ENCODE measurements at places on chromosomes 3 and 15.

DNA sequence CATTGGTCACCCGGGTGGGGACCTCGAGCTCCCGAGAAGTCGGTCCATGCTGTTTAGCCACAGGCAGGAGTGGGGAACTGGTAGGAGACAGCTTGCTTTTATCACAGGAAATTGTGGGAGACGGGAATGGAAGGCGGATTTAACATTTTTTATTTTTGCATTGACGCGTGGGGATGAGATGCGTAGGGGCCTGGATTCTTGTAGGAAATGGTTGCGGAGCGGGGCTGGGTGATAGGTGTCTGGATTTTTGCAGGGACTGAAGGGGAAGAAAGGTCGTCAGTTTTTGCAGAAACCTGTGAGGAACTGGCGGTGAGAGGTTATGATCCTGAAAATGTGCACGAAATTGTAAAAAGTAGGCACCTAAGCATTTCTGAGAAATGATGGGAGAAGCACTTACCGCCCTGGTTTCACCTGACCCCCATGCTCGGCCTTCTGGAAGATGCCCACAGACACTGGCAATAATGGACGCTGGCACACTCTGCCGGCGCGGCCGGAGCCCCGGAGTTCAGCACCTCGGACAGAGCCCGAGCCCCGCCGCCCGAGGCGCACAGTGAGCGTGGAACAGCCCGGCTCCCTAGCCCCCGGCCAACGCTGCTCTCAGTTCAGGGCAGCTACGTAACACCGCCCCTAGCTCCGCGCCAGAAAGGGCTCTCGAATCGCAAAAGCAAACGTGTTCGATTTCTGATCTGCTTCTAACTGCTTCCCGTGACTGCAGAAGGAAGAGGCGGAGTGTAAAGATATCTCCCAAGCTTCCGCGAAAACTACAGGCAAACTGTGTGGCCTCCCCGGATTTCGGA, 928 bp downstream of the ANKRD34C start:
- DNase-seq, result no peak

- DNase-seq, result no peak
Observed at GRCh38 chr3:31421314-31422048, 111.2 kb upstream of the STT3B start.

GRCh38 chr3:119636249-119636648, 24.1 kb downstream of the POPDC2 start:
- no peak for DNase-seq

DNA sequence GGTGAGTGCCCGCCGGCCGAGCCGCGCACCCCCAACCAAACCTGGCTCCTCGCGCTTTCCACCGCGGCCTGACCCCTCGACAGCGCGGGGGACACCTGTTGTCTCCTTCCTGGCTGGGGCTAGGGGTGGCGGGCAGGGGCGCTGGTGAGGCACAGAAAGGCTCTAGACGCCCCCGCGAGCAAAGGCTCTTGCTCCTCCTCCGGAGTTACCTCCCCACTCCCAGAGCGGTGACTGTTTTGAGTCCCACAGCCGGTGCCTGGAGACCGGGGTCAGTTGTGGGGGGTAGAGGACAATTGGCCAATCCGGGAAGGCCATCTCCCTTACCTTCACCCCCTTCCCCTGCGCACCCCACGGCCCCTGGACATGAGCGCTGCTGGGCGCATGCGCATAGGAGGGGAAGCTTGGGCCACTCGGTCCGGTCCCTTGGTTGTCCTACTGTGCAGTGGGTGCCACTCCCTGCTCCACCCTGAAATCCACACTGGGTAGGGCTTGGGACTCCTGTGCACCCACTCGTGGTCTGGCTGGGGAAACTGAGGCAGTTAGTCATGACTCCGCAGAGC, 554 bp downstream of the CHST13 start:
- DNase-seq, result no peak

DNA sequence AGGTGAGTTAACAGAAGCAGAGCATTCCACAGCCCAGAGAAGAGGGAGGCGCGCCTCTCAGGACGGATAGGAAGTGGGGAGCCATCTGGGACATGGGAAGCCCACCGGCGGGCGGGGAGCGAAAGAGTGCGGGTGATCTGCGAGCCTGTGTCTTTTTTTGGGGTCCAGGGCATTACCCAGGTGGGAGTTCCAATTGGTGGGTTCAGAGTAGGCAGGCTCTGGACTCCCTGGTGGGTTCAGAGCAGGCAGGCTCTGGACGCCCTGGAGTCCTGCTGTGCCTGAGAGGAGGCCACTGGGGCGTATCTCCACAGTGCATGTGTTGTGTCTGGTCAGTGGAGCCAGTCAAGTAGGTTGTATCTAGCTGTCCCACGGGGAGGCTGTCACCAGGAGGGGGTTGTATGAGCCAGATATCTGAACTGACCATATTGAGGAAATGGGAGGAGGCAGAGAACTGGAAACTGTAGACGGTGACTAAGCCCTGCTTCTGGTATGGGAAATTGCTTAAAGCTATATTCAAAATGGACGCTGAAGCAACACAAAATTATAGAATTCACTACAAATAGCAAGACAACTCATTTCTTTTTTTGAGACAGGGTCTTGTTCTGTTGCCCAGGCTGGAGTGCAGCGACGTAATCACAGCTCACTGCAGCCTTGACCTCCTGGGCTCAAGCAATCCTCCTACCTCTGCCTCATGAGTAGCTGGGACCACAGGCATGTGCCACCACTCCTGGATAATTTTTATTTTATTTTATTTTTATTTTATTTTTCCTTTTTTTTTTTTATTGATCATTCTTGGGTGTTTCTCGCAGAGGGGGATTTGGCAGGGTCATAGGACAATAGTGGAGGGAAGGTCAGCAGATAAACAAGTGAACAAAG, 34.5 kb upstream of the CHST2 start:
- no peak for DNase-seq

Measured in stimulated activated CD8-positive, alpha-beta memory T cell treated with anti-CD3 and anti-CD28 coated beads, Interleukin-7, amount 100 ng/mL, for 1 hour (primary cell).